ENCODE measurements at places on chromosomes 16 and 17.

- no peak for DNase-seq
These were observed 365.6 kb downstream of the SLC39A11 start for GRCh38 chr17:72726936-72727335.

GRCh38 chr16:81071805-81072204 lies 5.2 kb downstream of the C16orf46 start:
- no peak for DNase-seq

DNA sequence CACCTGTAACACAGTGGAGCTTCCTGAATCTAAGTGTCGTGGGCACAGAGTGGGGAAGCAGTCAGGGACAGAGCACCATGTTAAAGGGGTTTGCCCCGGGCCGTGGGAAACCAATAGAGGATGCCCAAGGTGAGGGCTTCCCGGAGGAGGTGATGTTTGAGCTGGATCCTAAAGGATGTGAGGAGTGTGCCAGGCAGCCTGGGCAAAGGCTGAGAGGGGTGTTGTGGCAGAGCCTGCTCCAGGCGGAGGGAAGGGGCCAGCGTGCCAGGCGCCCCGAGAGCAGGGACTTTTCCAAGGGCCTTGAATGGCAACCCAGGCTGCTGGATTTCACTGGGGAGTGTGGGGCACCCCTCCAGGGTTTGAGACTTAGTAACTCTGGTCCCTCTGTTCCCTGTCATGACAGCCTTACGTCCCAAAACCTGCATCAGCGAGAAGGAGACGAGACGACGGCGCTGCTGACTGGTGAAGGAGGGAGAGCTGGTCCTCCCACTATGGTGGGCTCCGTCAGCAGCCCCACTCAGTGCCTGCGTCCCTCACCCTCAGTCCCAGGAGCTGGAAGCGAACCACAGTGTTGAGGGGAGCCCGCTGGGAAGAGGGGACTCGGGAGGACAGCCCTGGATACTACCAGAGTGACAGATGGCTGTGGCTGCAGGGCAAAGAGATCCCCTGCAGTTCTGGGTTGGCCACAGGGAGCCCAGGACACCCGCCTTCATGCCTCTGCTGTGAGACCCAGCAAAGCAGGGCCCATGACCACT lies 228.4 kb downstream of the KATNIP start:
- DNase-seq: no peak

DNA sequence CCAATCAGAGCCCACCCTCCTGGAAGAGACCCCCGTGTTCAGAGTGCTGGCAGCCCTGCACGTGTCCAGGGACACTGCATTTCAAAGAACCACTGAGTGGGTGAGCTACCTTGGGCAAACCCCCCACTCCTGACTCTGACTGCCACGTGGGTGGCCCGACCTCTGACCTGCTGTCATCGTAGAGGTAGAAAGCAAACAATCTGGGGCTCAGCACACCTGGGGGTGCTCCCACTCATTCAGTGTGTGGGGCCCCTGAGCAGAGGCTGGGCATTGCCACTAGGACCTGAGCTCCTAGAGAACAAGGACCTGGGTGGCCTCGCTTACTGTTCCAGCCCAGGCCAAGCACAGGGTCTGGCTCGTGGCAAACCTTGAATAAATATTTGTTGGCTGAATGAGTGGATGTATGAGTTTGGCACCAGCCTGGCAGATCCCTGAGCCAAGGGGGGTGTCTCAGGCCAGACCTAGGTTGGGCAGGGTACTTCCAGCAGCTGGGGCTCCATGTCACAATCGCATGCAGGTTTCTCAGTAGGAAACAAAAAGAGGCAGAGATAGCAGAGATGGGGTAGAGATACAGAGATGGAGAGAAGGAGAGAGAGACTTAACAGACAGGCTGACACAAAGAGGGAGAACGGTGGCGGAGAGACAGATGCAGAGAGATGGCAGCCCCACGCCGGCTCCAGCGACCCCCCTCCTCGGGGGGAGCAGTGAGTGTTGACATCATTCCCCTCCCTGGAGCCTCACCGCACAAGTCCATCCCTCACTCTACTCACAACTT lies 5.4 kb upstream of the DRC7 start:
- no peak for DNase-seq

- DNase-seq: no peak
These were observed 7.3 kb downstream of the PMFBP1 start for GRCh38 chr16:72164691-72165090.

DNA sequence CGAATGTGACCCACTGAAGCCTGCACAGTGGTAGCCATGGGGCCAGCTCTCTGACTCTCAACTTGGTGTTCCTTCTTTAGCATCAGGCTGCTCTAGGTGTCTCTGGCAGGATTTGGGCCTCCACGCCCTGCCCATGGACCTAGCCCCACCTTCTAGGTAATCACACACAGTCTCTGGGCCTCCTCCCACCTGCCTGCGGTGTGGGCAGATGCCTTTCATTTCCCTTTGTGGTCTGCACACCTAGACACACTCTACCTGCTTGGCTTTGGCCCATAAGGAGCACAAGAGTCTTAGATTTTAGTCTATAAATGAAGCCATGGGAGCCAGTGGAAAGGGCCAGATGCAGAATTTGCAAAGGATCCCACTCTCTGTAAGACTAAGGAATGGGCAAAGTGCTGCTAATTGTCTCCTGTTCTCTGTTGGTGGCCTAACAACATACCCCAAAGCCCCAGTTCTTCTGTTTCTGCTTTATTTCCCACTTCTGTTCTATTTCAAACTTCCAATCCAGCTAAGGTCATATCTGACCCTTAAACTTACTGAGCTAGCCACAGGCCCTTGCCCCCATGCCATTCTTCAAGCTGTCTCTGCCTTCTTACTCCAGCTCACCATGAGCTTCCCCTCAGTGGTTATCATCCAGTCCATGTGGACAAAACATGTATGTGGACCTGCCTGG lies 7.2 kb upstream of the MFSD6L start:
- no peak for DNase-seq

- DNase-seq: no peak
These were observed 13.1 kb downstream of the FMNL1 start for GRCh38 chr17:45234641-45235415.

DNA sequence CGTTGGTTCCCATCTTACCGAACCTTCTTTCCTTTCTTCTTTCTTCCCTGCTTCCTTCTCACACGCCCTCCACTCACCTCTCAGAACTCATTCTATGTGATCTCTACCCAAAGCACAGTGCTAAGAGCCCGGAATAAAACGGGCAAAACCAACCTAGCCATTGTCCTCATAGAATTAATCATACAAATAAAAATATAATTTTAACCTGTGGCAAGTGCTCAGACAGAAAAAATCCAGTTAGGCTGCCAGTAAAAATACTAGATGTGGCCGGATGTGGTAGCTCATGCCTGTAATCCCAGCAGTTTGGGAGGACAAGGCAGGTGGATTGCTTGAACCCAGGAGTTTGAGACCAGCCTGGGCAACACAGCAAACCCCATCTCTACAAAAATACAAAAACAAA lies 27.0 kb downstream of the BMERB1 start:
- DNase-seq: no peak

DNA sequence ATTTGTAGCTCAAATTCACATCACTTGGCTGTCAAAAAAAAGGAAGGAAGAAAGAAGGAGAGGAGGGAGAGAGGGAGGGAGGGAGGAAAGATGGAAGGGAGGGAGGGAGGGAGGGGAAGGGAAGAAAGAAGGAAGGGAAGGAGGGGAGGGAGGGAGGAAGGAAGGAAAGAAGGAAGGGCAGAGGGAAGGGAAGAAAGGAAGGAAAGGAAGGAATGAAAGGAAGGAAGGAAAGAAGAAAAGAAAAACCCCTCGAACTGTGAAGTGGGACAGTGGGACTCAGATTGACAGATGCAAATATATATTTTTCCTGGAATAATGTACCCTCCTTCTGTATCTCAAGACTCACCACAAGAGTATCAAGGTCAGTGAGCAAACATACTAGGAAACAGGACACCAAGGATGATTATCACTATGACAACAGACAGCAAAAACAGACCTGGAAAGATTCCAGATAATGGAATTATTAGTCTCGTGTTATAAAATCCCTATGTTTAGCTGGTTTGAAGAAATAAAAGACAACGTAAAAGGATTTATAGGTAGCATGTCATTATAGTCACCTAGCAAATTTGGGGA lies 24.2 kb upstream of the ABCA3 start:
- DNase-seq: peak; percentile 82

GRCh38 chr16:85777583-85778310 lies 21.6 kb downstream of the EMC8 start:
- no peak for DNase-seq

- DNase-seq: no peak
These were observed 208.7 kb downstream of the MAP2K4 start for GRCh38 chr17:12229335-12229734.

GRCh38 chr16:50804290-50804907 lies 62.5 kb downstream of the CYLD start:
- no peak for DNase-seq

- no peak for DNase-seq
These were observed 39.2 kb upstream of the ARL4D start for GRCh38 chr17:43359469-43360110.

DNA sequence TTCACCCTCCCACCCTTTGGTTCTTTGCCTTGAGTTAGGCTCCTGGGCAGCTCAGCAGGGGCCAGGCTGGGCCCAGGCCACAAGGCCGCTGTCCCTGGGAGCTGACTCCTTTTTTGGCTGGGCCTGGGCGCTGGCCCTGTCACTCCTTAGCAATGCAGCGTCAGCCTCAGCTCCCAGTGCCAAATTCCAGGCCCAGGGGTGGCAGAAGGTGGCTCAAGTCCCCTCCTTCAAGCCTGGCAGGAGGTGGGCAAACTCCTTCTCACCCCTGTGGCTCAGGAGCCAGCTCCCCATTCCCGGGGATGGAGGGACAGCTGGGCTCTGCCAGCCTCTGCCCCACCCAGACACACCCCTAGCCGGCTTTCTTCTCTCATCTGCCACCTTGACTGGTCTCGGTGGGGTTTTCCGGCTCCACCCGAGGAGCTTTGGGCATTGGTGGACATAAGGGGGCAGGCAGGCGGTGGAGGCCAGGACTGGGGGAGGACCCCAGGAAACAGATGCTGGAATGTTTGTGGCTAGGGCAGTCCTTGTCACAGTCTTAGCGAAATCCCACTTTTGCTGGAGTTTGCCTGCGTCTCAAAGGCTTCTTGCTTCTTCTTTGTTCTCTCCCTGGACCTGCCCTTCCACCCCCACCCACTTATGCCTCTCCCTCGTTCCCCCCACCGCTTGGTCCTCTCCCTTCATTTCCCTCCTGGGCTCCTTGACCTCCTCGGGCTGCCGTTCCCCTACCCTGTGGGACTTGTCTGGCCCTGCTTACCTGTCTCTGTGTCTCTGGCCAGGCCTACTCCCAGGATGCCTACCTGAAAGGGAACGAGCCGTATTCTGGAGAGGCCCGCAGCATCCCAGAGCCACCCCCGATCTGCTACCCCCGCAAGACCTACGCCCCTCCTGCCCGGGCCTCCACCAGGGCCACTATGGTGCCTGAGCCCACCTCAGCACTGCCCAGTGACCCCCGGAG lies 37.4 kb downstream of the ARHGAP23 start:
- DNase-seq: no peak

DNA sequence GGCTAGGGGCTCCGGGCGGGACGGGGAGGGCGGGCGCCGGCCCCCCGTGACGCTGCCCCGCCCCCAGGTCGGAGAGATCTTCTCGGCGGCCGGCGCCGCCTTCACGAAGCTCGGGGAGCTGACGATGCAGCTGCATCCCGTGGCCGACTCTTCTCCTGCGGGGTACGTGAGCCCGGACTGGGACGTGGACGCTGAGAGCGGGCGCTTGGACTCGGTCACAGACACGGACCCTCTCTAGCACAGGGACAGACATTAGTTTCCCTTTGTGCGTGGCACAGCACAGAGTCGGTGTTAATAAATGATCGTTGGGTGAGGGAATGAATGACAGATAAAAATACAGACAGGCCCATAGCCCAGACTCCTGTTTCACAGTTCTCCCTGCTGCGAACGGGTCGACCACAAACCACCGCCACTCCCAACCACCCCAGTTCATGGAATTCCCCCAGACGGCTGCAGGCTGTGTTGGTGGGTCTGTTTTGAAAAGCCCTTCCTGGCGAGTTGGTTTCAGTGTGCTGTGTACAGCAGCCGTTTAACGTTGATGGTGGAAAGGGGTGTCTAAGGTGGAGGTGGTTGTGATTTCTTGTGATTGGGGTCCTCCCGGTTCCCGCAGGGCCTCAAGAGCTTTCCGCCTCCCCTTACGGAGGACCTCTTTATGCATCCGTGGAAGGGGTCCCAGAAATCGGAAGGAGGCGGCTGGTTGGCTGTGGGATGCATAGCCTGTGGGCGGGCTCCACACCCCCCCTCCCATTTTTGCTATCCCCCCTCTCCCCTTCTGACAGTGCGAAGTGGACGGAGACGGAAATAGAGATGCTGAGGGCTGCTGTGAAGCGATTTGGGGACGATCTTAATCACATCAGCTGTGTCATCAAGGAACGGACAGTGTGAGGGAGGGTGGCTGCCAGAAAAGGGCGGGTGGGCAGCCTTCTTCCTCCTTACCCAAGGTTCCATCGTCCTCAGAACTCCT lies 2.9 kb downstream of the RNASEK start:
- DNase-seq: no peak

- DNase-seq: no peak
These were observed 93.1 kb downstream of the ZDHHC7 start for GRCh38 chr16:84918006-84918909.

DNA sequence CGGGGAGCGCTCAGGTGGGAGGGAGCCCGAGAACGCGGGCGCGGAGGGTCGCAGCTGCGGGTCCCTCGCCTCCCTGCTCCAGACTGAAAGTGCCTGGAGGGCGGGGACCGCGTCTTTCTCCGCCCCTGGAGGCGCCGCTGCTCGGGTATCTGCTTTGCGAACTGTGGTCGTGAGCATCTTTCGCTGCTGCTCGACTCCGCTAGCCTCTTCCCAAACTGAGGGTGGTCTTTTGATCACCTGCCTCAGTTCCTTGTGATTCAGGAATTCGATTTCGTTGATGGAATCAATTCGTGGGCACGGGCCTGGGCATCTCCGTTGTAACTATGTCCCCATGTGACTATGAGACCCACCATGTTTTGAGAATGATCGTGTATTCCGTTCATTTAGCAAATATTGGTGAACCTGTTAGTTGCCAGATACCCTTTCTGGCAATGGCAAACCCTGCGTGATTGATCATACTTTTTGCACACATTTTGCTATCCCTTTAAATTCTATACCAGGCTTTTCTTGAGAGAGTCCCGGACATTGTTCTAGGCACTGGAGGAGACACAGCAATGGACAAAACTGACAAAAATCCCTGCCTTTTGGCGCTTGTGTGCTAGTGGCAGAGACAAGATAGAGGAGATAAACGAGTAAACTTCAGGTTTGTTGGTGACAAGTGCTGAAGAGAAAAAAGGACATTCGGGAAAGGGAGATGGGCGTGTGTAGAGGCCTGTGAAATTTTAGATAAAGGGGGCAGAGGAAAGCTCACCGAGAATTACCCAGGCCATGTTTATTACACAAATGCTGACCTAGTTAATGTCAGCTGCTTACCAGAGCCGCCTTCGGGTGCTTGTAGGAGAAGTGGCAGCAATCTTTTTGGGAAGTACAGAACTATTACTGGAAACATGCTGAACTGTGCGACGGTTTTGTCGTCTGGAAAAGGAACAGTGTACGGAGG lies 948 bp downstream of the UTP18 start:
- DNase-seq: no peak
